ENCODE measurements at places on chromosomes 13 and 19. TPM values are rescaled to one million over a fixed set of nuclear protein-coding genes. Genes with fewer than 3 reads are reported as not detected.
A peak's percentile ranks its signal among the peaks of the same experiment; 100 is the strongest.

DNA sequence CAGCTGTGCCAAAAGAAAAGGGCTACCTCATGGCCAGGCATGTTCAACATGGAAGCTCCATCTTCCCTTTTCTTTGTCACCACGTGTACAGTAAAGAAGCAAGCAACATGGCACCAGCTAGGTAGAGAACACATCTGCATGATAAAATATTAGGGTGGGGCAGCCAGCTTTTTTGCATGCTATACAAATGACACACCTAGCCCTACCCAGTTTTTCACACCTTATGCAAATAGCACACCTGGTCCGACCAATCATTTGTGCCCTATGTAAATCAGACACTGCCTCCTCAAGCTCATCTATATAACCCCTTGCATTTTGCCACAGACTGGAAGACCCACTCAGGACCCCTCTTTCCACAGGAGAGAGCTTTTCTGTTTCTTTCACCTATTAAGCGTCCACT is 85.5 kb downstream of the STOML3 start:
- H3K27ac ChIP-seq: no peak overlapping the region
- no peak for DNase-seq
- H3K4me1 ChIP-seq: no peaks in the 10 kb centered on the region
- no peaks in the 10 kb centered on the region for H3K36me3 ChIP-seq
- H3K27me3 ChIP-seq: no peaks in the 10 kb centered on the region
- H3K4me3 ChIP-seq: no peak overlapping the region

DNA sequence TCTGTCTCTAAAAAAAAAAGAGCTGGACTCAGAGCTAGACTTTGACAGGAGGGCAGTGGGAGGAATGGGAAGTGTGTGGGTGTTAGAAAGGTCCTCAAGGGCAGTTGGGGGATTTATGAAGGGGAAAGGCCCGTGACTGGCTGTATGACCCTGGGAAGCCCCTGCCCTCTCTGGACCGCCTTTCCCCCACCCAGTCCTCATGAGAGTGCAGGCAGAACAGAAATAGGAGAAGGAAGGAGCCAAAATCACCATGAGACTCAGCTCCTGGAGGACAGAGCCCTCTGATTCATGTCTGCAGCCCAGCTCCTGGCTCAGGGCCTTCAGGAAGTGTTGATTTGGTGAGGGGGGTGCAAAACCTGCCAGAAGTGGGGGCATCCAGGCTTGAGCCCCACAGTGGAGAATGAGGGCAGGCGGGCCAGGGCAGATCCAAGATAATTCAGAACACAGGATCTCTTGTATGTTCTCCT is 8.7 kb upstream of the SMG9 start:
- DNase-seq: no peak
- no peaks in the 10 kb centered on the region for H3K36me3 ChIP-seq
- no peak overlapping the region for H3K27ac ChIP-seq
- peaks cover 19% of the 10 kb centered on the region for H3K4me1 ChIP-seq
- H3K27me3 ChIP-seq: peaks cover 2% of the 10 kb centered on the region

Gene ZNF441
- 1.8 TPM for total RNA-seq

DNA sequence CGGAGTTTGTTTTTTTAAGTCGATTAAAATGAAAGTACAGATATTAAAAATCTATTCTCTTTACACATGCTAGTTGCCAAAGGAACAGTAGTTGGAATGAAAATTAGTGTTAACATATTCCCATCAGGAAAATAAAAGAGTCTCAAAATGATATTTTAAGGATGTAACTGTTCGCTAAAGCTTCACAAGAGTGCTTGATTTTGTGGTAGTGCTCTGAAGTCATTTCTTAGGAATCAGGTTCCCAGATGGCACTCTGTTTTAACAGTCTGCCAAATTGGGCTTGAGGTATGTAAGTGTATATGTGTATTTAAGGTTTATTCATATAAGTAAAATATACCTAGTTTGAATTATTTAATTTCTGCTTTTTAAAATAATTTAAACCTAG is 128.8 kb downstream of the LMO7 start:
- no peaks in the 10 kb centered on the region for H3K36me3 ChIP-seq
- no peak overlapping the region for H3K27ac ChIP-seq
- no peak for DNase-seq
- no peaks in the 10 kb centered on the region for H3K27me3 ChIP-seq
- H3K4me1 ChIP-seq: peaks cover 18% of the 10 kb centered on the region

Gene ZSWIM4
- 34.2 TPM for total RNA-seq

GRCh38 chr13:26710166-26710565 is 50.4 kb downstream of the GPR12 start:
- peaks cover 13% of the 10 kb centered on the region for H3K36me3 ChIP-seq
- no peak overlapping the region for H3K27ac ChIP-seq
- H3K4me1 ChIP-seq: peaks cover 21% of the 10 kb centered on the region
- DNase-seq: no peak
- H3K27me3 ChIP-seq: peaks cover 6% of the 10 kb centered on the region

- H3K4me1 ChIP-seq: peaks cover 16% of the 10 kb centered on the region
- peak within 1 kb of the TSS; percentile 34 for H3K27ac ChIP-seq
- H3K36me3 ChIP-seq: peaks cover 6% of the 10 kb centered on the region
- H3K4me3 ChIP-seq: no peak within 1 kb of the TSS
These were observed at the start of gene CCDC61 for GRCh38 chr19:45994998-45995714. CCDC61 (plus strand) TSS chr19:45995467; CDS start chr19:46003019, 7,552 bp downstream.

- H3K27me3 ChIP-seq: peaks cover 32% of the 10 kb centered on the region
- no peak overlapping the region for H3K27ac ChIP-seq
- H3K36me3 ChIP-seq: no peaks in the 10 kb centered on the region
- H3K4me1 ChIP-seq: peaks cover 16% of the 10 kb centered on the region
- H3K4me3 ChIP-seq: peak overlapping the region; percentile 95
- DNase-seq: no peak
These were observed 373 bp downstream of the TNFAIP8L1 start for GRCh38 chr19:4639531-4640246.

DNA sequence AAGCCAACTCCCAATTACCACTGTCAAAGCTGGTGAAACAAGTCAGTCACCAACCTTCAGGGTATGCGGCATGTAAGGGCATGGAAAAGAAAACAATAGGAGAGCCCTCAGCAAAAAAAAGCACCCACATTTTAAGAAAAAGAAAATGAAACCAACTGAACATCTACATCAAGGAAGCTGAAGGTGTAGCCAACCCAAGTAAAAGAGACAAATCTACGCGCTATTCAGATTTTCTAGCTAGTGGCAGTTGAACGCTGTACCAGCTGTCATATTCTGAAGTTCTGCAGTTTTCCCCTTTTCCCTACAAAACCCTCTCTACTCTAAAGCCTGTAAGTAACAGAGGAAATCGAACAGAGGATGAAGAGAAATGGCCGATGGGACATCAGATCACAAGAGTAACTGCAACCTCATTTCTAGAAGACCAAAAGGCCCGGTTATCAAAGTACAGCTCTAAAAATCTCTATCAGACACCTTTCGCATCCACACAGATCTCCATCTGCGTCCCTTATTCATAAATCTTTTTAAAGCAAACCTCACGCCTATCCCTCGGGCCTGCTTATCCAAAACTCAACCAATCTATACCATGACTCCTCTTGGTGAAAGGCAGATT is 1.4 kb downstream of the MYCBP2 start:
- H3K36me3 ChIP-seq: no peaks in the 10 kb centered on the region
- peak overlapping the region; percentile 83 for H3K4me3 ChIP-seq
- no peak overlapping the region for H3K27ac ChIP-seq
- peaks cover 25% of the 10 kb centered on the region for H3K27me3 ChIP-seq
- no peak for DNase-seq

DNA sequence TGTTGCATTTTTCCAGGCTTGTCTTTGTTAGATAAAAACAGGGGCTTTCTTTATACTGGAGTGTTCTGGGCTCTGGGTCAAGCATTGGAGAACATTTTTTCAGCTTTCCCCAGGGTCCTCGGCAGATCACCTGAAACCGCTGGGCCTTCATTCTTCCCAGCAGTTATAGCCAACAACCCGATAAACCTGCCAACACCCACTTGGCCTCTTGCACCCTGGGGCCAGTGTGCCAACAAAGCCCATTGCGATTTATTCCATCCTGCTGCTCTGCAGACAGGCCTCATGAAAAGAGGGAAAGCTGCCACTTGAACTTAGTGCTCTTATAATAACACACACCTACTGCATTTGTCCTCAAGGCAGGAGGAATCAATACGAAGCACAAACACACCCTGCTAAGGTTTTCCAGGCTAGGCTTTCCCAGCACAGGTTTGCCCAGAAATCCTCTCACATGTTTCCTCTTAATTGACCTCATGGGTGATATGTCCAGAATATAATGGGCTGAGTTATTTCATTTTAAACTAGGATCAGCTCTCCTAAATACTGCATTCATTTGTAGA is 669.3 kb downstream of the LIG4 start:
- no peak overlapping the region for H3K27ac ChIP-seq
- no peak for DNase-seq

Data from WTC11 (cell line).